Endothelial cell of coronary artery (primary cell): ENCODE measurements at places on chromosomes 7 and 10. TPM values are rescaled to one million over a fixed set of nuclear protein-coding genes. Genes with fewer than 3 reads are reported as not detected.

SDK1 gene
- total RNA-seq, result 0.81 and 1.5 TPM in 2 replicates

NPVF gene
- total RNA-seq, result not detected in 2 replicates

ZNF727 gene
- total RNA-seq, result 0.09 TPM in 1 of 2 replicates, not detected in the other

FOXP2 gene
- total RNA-seq, result under 0.01 TPM in 2 replicates

REPIN1 gene
- 46.1 and 51.0 TPM in 2 replicates for total RNA-seq
